ENCODE measurements at places on chromosomes 12 and 14.

DNA sequence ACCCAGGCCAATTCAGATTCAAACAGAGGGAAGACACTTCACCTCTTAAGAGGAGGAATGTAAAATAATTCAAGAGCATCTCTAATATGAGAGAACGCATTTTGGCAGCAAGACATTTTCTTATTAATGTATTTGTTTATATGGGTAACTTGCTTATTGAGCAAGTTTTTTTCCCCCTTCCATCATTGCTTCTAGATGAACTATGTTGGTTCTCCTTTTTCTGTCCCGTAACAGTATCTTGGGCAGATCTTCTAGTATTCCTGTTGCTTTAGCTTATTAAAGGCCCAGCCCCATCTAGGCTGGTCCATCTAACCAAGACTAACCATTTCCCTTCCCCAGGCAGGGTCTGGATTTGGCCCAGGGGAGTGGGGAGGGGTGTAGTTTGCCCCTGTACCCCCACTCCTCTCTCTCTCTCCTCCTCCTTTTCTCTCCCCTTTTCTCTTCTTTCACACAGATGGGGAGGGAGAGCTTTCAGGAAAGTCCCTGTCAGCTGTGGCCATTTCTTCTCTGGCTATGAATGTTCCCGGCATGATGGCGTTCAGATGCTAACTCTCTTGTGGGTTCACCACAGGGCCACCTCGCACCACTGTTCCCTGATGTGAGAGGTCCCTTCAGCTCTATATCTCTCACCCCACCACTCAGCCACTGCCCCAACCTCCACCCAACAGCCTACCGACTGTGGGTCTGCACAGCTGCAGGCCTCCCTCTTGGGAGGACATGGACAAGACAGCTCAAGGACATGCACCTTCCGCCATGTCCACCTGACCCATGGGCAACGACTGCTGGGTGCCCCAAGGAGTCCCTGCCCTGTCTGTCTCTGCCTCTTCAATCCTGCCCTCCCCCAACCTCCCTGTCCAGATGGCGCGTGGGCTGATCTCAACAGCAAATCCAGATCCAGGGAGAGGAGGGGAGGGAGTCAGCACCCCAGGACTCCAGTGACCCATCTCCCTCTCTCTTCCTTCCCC lies 15.8 kb upstream of the RPS6KL1 start:
- DNase-seq, result no peak

GRCh38 chr14:68945585-68946488 lies 33.3 kb downstream of the ACTN1 start:
- DNase-seq, result no peak

DNA sequence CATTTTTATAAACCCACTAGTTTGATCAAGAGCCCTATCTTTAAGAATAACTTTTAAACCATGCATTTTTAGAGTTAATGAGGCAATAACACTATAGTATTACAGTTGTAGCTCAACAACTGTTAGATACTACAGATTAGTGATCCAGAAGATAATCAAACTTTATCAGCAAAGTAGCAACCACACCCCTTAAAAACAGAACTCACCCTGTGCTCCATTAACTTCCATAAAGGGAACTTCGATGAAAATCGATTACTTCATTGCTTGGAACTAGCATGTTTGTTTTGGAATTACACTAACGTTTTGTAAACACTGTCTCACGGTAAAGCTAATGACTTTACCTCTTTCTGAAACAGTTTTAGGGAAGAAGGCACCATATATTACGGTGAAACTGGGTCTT lies 1.4 kb downstream of the SGPP1 start:
- DNase-seq, result no peak

- DNase-seq, result peak; percentile 67
Measured at GRCh38 chr14:80996049-80996901, 40.9 kb downstream of the TSHR start.

DNA sequence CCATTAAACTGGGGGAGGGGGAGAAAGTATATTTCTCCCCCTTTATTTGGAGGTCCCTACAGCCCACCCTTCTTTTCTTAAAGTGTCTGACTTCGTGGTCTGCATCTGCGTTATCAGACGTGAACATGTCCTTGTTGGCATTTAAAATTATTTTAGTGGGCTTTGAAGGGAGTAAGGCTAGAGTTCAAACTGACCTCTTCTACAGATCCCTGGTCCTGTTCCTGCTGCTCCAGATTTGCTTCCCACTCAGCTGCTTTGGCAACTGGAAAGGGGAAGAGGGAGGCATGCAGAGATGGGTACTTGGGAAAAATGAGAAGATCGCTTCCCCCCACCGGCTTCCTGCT lies 611 bp upstream of the SIX6 start:
- DNase-seq, result no peak

DNA sequence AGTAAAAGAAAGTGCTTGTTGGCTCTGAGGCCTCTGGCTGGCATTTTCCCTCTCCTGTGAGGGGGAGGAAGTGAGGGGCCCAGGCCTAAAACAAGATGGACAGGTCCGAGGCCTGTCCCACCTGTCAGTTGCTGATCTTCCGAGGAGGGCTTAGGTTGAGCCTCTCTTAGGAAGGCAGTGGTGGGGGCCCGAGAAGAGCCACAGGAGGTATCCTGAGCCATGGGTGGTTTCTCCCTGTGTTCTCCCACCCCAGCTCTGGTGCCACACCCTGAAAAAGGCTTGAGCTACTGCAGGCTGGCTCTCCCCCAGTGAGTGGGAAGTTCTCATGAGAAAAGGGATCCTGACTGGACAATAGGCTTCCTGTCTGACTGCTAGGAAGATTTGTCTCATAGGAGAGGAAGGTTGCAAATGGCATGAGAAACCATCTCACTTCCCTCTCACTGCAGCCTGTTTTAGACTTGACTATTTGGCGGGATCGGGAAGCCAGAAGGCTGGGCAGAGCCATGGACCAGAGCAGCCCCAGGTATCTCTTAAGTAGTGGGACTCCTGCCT lies 72.1 kb upstream of the SRSF5 start:
- DNase-seq, result no peak

DNA sequence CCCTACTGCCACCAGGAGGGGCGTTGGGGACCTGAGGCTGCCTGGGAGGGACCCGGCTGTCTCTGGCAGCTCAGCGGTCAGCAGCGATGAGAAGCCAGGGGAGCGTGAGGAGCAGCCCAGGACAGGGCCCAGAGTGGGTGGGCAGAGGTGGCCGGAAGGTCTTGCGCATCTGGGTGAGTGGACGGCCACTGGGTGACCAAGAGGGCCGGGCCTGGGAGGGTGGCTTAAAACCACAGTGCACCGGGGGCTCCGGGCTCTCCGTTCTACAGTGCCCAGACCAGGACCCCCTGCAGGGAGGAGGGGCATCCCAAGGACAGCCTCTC lies 10.0 kb downstream of the INF2 start:
- DNase-seq, result no peak

DNA sequence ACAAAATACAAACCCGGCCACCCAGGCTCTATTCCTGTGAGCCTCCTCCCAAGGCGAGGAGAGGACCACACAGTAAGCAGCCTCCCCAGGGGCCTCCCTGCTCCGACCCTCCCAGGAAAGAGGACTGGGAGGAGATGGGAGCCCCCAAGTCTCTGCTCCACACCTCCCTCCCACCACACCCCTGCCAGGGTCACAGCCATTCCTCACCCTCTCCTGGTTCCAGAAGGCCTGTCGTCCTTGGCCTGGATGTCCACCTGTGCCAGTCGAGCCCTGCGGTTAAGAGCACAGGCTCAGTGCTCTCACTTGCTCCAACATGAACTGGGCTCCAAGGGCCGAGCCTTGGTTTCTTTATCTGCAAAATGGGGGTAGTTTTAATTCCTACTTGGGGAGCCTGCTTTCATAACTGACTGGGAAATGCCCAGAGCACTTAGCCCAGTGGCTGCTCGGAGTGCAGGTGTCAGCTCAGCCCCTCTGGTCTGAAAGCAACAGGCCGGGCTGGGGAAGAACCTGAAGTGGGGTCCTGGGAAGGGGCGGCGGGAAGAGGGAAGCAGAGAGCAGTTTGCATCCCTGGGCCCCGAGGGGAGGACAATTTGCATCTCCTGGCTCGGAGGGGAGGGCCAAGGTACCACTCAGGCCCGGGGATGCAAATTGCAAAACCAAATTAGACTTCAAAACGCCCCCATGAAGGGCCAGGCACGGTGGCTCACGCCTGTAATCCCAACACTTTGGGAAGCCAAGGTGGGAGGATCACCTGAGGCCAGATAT lies 23.6 kb downstream of the TCHP start:
- no peak for DNase-seq

DNA sequence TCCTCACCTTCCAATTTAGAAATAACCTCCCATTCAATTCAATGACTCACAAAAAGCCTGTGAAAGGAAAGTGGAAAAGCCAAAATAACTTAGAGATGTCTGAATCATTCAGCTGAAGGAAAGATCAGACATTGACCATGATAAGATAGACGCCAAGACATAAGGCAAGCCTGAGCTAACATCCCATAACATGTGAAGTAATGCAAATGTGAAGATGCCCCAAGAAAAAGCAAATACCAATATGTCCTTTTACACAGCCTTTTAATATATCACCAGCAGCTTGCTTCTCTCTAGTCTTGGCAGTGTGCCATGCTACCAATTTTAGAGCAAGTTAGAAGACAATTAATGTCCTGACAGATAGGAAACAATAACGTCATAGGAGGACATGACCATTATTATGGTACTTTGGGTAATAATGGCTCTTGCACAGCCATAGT lies 2.4 kb upstream of the NUMB start:
- DNase-seq, result no peak

DNA sequence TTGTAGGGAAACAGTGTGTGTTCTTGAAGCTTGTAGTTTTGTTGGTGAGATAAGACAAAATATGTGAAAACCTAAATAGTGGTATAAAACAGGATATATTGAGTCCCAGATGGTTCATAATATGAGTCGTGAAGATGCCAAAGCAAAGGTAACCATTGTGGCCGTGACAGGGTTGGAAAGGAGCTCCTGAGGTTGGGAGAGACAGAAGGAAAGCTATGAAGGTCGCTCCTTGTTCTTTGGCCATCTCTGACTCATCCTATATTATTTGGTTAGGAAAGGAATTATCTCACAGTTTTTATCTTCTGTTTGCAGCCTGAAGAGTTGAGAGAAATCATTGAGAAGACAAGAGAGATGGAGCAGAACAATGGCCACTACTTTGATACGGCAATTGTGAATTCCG lies 27.1 kb downstream of the ATP6V1D start:
- no peak for DNase-seq

DNA sequence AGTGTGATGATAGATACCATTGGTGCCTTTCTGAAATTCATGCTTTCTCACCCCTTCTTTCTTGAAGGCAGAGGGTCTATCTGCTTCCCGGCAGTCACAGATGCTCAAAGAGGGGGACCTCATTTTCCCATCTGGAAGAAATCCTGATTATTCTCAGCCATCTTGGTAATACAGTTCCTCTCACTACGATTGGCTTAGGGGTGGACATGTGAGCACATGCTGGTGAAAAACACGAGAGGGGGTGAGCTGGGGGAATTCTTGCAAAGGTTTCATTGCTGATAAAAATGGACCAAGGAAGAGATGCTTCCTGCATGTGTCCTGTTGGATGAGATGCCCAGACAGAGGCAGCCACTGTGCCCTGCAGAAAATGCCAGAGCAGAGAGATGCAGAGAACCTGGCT lies 13.8 kb upstream of the SCARB1 start:
- DNase-seq, result no peak

GRCh38 chr12:8742501-8742900 lies 44.7 kb downstream of the RIMKLB start:
- no peak for DNase-seq

DNA sequence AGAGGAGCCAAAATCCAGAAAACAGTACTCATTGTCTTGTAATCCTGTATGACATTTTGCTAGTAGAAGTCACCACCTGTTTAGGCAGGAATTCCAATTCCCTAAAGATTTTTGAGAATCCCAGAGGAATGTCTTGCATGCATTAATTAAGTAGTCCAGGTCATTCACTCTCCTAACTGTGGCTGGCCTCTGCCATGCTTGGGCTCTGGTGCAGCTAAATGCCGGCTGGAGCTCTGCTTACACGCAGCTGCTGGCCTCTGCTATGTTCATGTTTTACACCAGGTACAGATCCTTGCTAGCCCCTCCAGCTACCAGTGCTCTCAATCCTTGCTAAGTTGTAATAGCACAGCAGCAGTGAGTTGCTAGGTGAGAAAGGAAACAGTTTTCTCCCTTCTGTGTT lies 16.3 kb upstream of the HIF1A start:
- no peak for DNase-seq

DNA sequence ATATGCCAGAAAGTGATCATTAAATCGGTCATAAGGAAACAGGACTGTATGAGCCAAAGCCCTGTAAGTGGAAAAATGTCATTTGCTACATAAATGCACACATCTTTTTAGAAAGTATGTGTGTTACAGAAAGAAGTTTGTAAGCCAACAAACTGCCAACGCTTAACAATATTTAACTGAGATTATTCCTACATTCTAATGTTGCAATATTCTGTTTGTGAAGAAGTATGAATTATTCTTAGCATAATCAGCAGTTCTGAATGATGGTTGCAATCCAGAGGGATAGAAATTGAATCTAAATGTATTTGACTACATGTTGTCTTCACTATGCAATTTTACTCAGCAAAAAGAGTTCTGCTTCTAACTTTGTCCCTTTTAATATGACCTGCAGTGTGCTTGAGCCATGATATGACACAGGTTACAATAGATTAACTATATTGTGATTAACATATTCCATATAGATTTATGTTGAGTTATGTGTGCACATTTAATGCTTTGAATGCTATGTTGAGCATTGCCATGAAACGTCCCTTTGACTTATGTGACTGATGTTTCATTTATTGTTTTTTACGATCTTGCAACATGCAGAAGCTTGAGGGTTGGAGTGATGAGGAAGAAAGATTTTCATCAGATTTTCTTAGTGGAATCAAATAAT lies 66.8 kb upstream of the PTPRQ start:
- no peak for DNase-seq

GRCh38 chr12:104710940-104711689 lies 247.0 kb downstream of the SLC41A2 start:
- no peak for DNase-seq

- DNase-seq, result no peak
Measured at GRCh38 chr14:58738189-58738836, 100.6 kb downstream of the DACT1 start.

- DNase-seq, result no peak
Measured at GRCh38 chr14:104280902-104281767, 142.7 kb downstream of the KIF26A start.

DNA sequence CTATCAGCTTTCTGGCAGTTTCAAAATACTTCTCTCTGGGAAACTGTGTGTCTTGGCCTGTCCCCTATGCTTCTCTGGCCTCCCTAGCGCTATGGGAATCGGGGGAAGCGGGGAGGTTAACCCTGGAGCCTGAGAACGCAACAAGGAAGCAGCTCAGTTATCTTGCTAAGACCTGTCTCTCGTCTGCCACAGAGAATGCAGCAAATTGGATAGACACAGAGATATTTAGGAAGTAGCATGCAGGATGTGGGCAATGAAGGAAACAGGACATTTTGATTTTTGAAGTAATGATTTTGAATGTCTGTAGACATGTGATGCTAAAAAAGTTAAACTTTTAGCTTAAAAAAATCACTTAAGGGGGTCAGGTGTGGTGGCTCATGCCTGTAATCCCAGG lies 6.6 kb upstream of the CALCOCO1 start:
- no peak for DNase-seq

GRCh38 chr12:57811028-57811755 lies 7.3 kb downstream of the AVIL start:
- DNase-seq, result no peak

- peak; percentile 84 for DNase-seq
Measured at GRCh38 chr12:112116232-112117060, 7.9 kb upstream of the NAA25 start.

- DNase-seq, result peak; percentile 73
Measured at GRCh38 chr12:124804011-124804621, 59.5 kb downstream of the SCARB1 start.
